ENCODE measurements at places on chromosomes 7 and 10.
A peak's percentile ranks its signal among the peaks of the same experiment; 100 is the strongest.

- peak; percentile 55 for DNase-seq
These were observed 792 bp downstream of the ZNF746 start for GRCh38 chr7:149496642-149497391.

DNA sequence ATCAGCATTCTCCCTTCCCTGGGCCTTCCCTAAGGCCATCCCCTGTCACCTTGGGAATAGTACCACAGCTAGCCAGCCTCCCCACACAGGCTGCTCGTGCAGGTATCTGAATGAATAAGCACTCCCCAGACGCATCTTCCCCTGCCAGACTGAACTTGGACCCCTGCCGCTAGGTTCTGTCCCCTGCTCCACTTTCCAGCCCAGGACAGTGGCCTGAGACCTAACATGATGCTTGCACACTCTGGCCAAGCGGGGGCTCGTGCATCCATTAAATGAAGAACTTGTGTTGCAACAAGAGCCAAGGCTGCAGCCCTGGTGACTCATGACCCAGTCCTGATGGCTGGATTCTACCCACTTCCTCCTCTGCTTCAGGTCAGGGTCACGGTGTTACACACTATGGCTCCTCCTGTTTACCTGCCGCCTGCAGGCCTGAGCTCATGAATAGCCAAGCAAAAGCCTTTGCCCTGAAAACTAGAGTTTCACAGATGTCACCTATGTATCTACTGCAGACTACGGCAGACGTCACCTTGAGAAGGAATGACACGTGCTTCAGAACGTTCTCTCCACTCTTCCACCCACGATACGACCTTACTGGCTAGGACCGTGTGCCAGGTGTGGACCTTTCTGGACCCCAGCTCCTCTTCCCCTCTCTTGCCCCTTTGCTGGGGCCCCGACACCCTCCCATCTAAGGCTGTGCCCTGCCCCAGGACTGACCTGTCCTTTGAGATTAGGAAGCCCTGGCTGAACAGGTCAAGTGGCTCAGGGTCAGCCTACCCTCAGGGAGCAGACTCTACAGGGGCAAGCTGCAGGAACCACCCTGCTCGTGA lies 6.5 kb downstream of the ASB13 start:
- DNase-seq: peak; percentile 43

DNA sequence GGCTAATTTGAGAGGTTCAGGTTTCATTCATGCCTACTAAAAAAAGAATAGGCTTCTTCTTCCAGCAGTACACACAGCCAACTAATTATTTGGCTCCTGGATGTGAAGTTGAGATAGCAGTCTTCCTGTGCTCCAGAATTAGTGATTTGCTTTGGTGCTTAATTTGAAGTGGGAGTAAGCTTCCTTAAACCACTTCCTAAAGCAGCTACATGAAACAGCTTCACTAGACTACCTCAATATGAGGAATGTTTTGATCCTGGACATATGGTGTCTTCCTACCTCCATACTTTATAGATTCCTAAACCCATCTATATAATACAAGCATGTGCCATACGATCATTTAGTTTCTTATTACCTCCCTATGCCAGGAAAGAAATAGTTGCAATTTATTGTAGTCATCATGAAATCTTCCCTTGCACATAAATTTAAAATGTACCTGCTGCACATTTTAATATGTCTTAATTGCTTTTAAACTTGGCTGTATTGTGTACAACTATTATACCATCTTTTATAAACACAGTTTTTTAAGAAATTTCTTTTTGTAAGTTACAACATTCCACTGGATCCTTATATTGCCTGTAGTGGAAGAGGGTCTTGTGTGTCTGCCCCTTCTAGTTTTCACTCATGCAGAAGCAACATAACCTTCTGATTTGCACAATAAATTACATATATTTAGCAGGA lies 8.6 kb downstream of the VIM start:
- no peak for DNase-seq

- no peak for DNase-seq
These were observed 2.5 kb downstream of the HOXA4 start for GRCh38 chr7:27128034-27128433.

DNA sequence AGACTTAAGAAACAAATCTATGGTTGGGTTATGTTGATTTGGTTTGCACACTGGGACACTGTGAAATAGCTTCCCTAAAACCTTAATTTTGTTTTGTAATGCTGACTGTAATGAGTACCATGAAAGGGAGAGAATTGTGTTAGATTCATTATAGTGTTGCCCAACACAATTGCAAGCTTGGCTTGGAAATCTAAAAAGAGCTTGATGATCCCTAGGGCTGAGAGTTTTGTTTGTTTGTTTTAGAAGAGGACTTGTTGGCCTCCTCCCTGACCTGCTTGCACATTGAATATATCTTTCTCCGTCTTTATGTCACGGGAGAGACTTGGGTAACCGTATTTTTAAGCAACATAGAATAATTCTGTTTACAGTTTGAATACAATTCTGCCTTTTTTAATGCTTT lies 410.1 kb downstream of the ARL4A start:
- DNase-seq: no peak

GRCh38 chr7:2237109-2237602 lies 4.4 kb upstream of the MAD1L1 start:
- no peak for DNase-seq

GRCh38 chr7:83528925-83529423 lies 120.0 kb downstream of the SEMA3E start:
- no peak for DNase-seq

DNA sequence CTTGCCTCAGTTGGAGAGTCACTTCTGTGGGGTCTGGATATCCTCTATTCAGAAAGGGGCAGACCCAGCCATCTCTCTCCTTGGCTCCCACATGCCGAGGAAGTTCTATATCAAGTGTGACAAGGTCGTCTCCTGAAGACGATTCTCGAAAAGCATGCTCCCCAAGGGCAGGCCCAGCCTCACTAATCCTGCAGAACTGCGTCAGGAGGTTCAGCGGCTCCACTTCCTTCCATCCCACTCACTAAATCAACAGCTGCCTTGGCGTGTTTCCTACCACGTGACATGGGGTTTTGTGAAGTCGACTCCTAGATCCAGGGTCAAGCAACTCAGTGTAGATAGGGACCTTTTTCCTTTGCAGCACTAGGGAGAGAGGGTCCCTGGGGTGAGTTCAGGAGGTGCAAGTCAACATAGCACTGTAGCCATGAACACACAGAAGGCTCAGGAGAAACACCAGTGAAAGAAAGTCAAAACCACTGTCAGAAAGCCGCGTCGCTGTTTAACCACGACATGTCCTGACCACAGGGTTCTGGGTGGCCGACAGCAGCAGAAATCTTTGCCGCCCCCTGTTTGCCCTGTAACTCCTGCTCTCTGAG lies 156.4 kb downstream of the PRPF18 start:
- no peak for DNase-seq

GRCh38 chr10:110209454-110209925 lies 2.1 kb downstream of the MXI1 start:
- DNase-seq: peak; percentile 72

GRCh38 chr7:64277630-64278029 lies 36.1 kb upstream of the ZNF736 start:
- no peak for DNase-seq

DNA sequence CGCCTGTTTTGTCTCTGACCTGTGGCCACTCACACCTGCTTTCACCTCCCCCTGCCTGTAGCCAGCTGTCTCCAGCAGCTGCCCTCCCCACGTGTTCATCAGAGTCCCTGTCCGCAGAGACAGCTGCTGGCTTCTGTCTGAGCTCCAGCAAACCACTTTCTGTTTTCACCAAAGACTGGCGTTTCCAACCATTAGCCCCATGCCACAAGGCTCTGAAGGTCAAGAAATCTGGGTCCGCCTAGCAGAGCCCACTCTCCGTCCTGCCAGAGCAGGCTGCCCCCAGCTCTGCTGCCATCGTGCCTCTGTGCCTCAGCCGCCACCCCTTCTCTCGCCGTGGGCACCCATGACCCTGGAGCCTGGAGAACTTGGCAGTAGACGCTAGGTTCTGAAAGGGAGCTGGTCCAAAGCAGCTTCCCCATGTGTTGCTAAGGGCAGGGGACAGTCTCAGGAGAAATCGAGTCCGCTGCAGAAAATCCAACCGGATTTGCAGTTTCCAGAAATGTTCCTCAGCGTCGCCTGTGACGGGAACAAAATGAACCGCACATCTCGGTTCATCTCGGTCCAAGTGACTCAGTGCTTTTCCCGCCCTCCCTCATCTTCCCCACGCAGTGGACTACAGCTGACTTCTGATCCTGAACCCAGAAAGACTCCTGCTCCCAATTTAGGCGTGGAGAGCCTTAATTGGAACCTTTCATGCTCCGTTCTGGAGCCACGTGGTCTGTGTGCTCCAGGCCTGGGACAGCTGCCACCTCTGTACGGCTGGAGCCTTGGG lies 28.0 kb downstream of the TMEM120A start:
- no peak for DNase-seq

DNA sequence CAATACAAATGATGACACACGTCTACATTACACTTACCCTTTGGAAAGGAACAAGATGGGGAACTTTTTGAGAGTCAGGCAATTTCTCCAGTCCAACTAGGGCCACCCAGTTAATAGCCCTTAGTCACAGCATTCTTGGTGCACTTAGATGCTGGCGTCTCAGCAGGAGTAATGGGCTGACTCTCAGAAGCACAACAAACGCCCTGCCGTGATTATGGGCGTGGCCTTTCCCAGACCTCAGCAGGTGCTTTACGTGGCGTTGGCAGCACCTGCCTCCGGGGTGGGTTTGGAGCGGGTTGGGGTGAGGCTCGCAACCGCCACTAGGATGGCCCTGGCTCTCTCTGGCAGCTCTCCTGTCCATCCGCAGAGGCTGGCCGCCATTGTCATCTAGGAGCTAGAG lies 147.6 kb upstream of the SHH start:
- DNase-seq: no peak

- DNase-seq: no peak
These were observed 222.4 kb upstream of the GNAI1 start for GRCh38 chr7:79912213-79912633.

DNA sequence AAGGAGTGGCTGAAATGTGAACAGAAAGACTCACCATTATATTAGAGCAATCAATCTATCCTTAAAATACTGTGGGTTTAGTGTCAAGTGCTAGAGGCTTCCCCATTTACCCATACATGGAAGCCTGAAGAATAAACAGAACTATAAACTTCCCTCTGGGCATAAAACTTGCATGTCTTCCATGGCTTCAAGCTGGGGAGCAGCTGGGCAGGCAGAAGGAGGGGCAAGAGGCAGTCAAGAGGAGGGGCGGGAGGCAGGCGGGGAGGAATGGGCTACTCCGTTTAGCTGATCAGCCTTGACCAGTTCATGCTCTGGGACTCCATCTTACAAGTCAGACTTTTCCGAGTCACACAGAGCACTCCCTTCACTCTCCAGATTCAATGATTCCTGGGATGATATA lies 3.5 kb upstream of the PRSS1 start:
- DNase-seq: no peak

GRCh38 chr7:81003326-81003725 lies 84.5 kb upstream of the SEMA3C start:
- no peak for DNase-seq

DNA sequence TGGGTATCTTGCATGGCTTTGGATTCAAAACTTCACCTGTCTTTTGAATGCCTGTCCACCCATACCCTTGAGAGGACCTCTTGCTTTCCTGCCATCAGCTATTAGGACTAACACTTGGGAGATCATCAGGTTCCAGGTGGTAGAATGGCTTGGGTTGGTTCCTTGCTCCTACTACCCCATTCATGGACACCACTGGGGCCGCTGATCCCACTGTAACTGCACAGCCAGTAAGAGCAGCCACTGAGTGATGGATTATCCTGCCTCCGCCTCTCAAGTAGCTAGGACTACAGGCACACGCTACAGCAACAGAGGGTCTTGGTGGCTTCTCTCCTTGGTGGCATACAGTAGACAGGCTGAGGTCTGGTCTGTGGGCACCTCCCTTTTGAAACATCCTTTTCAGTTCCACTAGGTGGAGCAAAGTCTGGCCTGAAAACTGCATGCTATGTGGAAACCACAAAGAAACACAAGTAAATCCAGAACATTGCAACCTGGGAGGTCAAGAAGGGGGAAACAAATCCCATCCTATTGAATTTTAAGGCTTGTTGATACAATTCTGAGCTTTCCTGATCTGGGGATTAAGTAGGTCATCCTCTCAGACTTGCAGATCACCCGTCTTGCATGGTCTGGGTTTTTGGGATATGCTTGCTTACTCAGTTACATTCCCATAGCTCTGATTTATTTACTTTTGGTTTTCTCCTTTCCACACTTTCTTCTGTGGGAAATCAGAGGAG lies 9.4 kb downstream of the WBP1L start:
- peak; percentile 50 for DNase-seq

DNA sequence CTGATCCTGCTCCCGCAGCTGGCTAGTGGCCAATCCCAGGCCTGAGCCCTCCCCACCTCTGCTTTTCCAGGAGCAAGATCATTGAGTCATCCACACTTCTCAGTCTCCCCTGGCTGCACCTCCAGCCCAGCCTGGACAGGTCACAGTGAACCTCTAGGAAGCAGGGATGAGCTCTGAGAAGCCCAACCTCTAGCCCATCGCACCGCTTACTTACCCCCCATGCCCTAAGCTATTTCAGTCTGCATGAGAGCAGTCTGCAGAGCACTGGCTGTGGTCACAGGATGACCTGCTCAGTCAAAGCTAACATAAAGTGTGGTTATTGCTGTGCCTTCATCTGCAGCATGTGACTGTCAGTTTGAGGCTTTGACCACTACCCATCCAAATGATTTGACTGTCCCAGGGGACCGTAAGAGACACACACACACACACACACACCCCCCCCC lies 129.2 kb downstream of the SORBS1 start:
- DNase-seq: peak; percentile 30

GRCh38 chr7:85713171-85713570 lies 526.3 kb upstream of the SEMA3D start:
- no peak for DNase-seq

GRCh38 chr10:129898706-129899268 lies 65.3 kb downstream of the EBF3 start:
- DNase-seq: no peak

DNA sequence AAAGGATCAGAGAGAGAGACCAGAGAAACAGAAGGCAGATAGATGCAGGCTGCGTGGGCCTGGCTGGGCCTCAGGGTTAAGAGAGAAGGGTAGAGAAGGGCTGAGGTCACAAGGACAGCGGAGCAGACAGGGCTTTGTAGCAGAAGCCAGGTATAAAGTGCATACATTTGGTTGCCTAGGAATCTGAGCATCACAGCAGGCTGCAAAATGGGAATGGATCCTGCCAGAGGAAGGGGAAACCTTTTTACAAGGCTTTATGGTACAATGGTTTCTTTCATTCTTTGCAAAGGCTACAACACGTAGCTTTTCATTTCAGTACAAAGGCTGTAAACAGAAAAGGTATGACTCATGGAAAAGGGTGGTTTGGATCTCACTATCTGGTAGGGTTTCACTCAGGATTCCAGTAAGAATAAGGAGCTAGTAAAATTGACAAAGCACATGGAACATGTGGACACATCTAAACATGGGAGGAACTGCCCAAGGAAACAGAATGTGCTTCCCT lies 275.1 kb downstream of the DOCK4 start:
- DNase-seq: no peak

GRCh38 chr7:55191926-55192692 lies 173.0 kb upstream of the LANCL2 start:
- no peak for DNase-seq

GRCh38 chr10:43384252-43385221 lies 13.1 kb downstream of the FXYD4 start:
- no peak for DNase-seq

- no peak for DNase-seq
These were observed 6.3 kb downstream of the C7orf57 start for GRCh38 chr7:48041653-48041970.

Data from ACHN (cell line).